ENCODE measurements at places on chromosomes 2 and 18.

DNA sequence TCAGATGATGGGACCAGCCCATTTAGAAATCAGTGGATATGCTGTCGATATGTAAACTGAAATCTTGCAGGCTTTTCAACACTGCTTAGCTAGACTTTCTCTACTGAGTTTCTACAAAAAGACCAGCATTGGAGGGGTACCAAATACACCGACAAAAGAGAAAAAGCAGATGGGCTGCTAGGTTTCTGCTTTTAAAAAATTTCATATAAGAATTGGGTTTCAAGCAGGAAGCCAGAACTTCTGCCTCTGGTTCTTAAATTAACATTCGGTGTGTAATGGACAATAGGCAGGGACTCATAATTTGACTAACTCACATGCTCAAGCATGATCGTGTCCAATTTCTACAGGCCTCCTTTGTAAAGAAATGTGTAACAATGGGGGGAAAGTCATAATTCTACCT lies 3.1 kb downstream of the ARL4C start:
- no peak for DNase-seq

- no peak for DNase-seq
Measured at GRCh38 chr2:135962366-135963123, 22.9 kb downstream of the DARS1 start.

DNA sequence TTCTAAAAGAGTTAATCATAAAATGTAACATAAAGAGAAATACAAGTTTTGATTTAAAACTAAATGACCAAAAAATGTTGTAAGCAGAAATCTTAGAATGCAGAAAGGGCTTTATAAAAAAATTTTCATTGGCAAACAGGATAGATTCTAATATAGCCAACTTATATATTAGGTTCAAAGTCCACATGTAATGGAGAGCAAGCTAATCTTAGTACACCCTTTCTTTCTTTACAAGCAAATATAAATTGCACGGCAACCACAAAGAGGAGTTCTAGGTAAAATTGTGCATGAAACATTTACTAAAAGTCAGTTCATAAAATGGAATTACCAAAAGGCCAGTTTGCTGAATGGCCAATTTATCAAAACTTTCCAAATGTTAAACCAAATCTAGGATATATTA lies 130.6 kb downstream of the NOL4 start:
- DNase-seq = no peak

DNA sequence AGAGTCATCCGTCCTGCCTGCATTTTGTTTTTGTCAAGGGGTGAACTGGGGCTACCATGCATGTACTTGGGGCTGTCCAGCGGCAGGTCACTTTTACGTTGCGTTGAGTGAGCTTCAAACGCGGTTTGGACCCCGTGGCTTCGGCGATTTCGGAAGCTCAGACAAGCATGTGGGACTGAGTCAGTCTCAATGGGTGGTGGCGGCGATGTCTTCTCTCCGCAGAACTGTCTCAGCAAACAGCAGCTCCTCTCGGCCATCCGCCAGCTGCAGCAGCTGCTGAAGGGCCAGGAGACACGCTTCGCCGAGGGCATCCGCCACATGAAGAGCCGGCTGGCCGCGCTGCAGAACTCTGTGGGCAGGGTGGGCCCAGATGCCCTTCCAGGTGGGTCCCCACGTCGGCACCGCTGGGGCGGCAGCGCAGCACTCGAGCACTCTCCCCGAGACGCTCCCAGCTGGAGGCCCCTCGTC lies 21.3 kb downstream of the FBLN7 start:
- DNase-seq = no peak

DNA sequence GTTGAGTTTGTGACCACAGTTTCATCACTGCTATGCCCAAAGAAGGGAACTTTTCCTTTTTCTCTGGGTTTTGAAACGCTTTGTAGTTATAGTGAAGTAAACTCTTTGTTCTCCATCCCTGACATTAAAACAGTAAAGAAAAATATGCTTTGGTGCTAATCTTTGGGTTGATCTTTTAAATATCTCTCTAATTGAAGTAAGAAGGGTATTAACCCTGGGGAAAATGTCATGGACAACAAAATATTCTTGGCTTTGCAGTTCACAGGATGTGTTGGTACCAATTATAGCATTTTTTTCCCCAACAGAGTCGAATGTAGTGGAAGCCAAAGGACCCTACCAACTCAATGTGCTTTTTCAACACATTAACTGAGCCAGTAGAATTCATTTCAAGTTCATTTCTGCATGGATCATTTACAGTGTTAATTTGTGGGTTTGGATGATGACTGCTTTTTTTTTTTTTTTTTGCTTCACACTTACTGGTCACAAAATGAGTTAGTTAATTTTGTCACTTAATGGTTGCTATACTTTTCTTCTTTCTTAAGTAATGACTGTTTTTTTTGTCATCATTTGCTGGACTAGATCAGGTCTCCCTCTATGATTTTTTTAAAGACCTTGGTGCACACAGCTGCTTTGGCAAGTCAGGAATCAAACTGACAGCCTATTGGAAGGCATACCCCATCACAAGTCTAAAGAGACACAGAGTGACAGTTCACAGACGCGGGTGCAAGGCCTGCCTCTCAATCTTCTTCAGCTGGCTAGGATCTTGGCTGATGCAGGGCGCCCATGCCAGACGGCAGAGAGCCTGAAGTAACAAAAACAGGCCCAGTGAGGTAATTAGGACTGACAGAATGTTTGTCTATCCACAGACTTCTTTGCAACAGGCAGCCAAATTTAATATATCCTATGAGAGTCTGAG lies 98.8 kb upstream of the MMADHC start:
- no peak for DNase-seq

GRCh38 chr18:42028247-42028832 lies 73.3 kb downstream of the PIK3C3 start:
- DNase-seq = peak; percentile 60

- peak; percentile 59 for DNase-seq
Measured at GRCh38 chr2:136378712-136379595, 261.0 kb upstream of the CXCR4 start.
